ENCODE measurements at places on chromosomes 1 and 21.

- DNase-seq = no peak
These were observed 13.1 kb downstream of the OPTC start for GRCh38 chr1:203506858-203507626.

- DNase-seq = no peak
These were observed 11.8 kb downstream of the CD101 start for GRCh38 chr1:117013309-117013858.

GRCh38 chr21:45845063-45845769, 136.4 kb upstream of the COL6A1 start:
- no peak for DNase-seq

DNA sequence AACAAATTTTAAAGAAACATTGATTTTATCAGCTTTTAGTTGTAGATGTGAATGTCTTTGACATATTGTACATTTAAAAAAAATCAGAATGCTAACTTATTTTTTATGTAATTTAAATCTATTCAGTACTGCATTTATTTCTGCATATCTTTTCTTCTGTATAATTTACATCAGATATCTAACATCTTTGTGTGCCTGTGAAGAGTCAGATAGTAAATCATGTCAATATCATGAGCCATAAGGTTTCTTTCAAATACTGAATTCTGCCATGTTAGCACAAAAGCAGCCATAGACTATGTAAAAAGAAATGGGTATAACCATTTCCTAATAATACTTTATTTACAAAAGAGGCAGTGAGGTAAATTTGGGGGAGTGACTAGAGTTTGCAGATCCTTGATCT, 1829.2 kb downstream of the NCAM2 start:
- DNase-seq = no peak

All from NCI-H1436 treated with DMSO at 0.1 percent for 48 hours (cell line).